ENCODE measurements at places on chromosomes 7 and 10.
A peak's percentile ranks its signal among the peaks of the same experiment; 100 is the strongest.

DNA sequence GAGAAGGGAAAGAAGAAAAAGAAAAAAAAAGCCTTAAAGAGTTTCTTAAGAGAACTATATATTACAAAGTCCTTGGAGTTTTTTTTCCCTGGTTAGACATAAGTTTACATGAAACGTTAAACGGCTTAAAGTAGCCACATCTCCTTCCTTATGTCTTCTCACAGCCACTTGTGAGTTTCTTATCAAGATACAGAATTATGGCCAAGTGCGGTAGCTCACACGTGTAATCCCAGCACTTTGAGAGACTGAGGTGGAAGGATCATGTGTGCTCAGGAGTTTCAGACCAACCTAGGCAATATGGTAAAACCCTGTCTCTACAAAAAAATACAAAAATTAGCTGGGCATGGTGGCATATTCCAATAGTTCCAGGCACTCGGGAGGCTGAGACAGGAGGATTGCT, 54.3 kb downstream of the IKZF1 start:
- no peak for DNase-seq

GRCh38 chr7:108062250-108063014, 59.5 kb upstream of the LAMB1 start:
- no peak for DNase-seq

DNA sequence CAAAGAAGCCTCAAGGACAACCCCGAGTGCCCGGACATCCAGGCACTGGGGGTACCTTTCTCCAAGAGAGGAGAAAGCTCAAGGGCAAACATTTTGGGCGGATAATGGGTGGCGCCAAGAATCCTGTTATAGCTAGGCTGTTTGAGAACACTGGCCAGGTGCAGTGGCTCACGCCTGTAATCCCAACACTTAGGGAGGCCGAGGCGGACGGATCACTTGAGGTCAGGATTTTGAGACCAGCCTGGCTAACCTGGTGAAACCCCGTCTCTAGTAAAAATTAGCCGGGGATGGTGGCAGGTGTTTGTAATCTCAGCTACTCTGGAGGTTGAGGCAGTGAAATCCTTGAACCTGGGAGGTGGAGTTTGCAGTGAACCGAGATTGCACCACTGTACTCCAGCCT, 25.2 kb upstream of the UNC5B start:
- DNase-seq: no peak

- DNase-seq: no peak
Measured at GRCh38 chr7:6121141-6121540, 90.0 kb downstream of the ANKRD61 start.

DNA sequence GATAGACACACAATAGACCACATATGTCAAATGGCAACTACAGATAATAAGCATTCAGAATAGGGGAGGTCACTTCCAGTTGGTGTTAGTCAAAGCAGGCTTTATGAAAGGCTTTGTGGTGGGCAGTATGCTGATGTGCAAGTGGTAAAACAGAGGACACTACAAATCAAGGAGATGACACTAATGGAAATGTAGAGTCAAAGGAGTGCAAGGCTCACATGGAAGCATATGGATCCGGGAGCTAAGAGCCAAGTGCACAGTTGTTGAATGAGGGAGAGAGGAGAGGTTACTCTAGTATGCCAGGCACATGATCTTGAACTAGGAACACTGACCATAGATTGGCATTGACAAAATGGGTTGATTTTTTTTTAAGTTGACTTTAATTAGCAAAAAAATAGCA, 62.7 kb downstream of the GRM3 start:
- no peak for DNase-seq

- no peak for DNase-seq
Measured at GRCh38 chr10:48449501-48450232, 143.2 kb downstream of the MAPK8 start.

GRCh38 chr10:126806498-126806897, 98.7 kb upstream of the DOCK1 start:
- no peak for DNase-seq

DNA sequence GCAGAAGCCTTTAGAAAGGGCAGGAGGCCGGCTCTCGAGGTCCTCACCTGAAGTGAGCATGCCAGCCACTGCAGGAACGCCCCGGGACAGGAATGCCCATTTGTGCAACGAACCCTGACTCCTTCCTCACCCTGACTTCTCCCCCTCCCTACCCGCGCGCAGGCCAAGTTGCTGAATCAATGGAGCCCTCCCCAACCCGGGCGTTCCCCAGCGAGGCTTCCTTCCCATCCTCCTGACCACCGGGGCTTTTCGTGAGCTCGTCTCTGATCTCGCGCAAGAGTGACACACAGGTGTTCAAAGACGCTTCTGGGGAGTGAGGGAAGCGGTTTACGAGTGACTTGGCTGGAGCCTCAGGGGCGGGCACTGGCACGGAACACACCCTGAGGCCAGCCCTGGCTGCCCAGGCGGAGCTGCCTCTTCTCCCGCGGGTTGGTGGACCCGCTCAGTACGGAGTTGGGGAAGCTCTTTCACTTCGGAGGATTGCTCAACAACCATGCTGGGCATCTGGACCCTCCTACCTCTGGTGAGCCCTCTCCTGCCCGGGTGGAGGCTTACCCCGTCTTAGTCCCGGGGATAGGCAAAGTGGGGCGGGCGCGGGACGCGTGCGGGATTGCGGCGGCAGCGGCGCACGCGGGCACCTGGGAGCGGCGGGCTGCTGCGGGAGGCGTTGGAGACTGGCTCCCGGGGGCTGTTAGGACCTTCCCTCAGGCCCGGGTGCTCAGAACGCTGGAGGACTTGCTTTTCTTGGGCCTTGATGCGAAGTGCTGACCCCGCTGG, at the start of gene FAS:
Gene FAS (plus strand): TSS at position 415 of the 777 bp plus-strand sequence. CDS start 79 bp downstream, at position 494.
- peak; percentile 30 for DNase-seq

DNA sequence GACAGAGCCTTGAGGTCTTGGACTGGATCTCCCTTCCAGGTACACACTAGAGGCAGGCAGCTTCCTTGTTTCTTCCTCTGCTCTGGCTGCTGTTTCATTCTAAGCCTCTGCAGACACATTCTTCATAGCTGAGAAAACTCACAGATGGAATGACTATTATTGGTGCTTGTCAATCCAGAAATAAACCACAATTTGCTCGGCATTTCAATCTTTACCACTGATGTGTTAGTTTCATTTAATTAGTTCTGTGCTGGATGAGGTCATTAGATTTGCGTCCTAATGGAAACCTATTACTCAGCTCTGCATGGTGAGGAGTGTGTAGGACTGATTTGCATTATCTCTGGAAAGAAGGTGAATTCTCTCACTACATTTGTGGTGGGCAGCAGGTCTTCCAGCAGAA, 392.5 kb downstream of the NRG3 start:
- no peak for DNase-seq

GRCh38 chr10:96152437-96152836, 22.3 kb downstream of the ZNF518A start:
- no peak for DNase-seq

DNA sequence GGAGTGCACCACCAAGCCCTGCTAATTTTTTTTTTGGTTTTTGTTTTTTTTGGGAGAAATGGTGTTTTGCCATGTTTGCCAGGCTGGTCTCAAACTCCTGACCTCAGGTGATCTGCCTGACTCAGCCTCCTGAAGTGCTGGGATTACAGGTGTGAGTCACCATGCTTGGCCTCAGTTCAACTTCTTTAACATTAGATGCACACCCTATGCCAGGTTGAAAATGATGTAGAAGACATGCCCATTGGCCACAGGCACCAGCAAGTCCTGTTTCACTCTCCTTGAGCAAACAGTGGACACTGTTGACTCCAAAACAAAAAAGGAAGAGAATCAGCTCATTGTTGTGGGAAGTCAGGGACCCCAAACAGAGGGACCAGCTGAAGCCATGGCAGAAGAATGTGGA, 1205.3 kb downstream of the REEP3 start:
- DNase-seq: no peak

DNA sequence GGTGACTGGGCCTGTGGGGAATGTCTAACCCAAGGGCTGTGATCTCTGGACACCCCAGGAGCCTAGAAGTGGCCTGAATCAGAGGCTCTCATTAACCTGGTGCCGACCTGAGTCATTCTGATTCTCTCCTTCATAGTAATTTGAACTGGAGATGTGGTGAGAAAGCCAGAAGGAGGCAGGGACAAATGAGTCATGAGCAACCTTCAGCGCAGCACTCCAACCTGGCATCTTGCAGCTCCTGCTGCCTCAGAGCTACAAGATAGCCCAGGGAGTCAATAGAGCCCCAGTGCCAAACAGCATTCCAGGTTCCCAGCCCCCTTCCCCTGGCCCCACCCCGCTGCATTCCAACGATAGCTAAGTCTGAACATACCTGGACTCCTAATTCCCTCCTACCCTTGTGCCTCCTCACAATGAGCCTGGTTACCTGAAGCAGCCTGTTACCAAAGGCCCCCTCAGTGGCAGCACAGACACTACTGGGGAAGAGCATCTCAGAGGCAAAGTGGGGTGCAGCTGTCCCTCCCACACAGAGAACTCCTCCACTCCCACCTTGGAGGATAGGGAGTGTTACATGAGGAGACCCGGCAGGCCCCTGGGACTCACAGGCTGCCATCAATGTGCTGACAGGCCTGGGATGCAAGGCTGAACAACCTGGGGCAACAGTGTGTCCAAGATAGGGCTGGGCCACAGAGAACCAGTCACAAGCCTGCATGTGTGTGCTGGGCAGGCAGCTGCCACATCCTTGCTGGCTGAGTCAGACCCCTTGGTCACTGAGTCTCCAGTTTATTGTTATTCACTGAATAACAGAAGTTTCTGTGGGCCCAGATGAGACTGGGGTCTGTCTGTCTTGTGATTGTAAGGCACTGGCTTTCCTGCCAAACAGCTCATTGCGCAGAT, 76.8 kb upstream of the LEP start:
- no peak for DNase-seq

- no peak for DNase-seq
Measured at GRCh38 chr10:52483587-52483986, 169.5 kb downstream of the DKK1 start.

- DNase-seq: no peak
Measured at GRCh38 chr7:8232999-8233847, 28.7 kb downstream of the ICA1 start.
